Breast epithelium (tissue), 4 donors: ENCODE measurements at places on chromosomes 4 and X.
A peak's percentile ranks its signal among the peaks of the same experiment; 100 is the strongest.

DNA sequence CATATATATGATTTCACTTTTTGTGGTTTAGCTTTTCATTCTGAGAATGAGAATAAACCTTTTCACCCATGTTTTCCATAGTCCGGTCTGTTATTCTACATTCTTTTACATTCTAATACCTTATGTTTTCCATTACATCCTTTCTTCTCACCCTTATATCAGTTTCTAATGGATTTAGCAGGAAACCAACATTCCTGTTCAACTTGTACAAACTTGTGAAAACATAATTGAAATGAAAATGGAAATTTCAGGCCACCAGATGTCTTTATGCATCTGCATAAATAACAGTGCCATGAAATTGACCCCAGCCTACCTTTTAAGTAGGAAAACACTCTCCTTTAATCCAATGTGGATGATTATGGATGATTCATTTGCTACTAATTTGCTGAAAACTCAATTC is 494.8 kb upstream of the ZFP42 start:
- H3K27ac ChIP-seq: no peak overlapping the region
- no peak for DNase-seq
- no peaks in the 10 kb centered on the region for H3K27me3 ChIP-seq
- H3K36me3 ChIP-seq: no peaks in the 10 kb centered on the region
- no peaks in the 10 kb centered on the region for H3K4me1 ChIP-seq

GRCh38 chr4:73343432-73343831 is 60.7 kb upstream of the ALB start:
- H3K27me3 ChIP-seq: no peaks in the 10 kb centered on the region
- H3K4me1 ChIP-seq: no peaks in the 10 kb centered on the region
- H3K36me3 ChIP-seq: no peaks in the 10 kb centered on the region

DNA sequence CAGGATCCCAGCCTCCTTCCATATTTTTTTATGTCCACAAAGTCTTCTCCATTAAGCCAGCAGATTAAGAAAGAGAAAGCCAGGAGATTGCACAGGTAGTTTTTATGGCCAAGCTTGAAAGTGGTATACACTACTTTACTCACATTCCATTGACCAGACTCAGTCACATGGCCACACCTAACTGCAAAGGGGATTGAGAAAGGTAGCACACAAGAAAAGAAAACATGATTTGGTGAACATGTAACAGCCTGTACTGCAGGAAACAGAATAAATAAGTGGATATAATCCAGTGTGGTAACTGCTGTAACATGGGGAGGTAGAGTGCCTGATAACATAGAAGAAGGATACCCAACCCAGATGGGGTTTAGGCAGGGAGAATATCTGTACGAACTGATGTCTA is 43.9 kb downstream of the HOPX start:
- H3K27me3 ChIP-seq: no peaks in the 10 kb centered on the region
- H3K4me1 ChIP-seq: no peaks in the 10 kb centered on the region
- no peak for DNase-seq
- no peaks in the 10 kb centered on the region for H3K36me3 ChIP-seq

GRCh38 chr4:183200453-183200852 is 101.4 kb downstream of the WWC2 start:
- DNase-seq: no peak
- H3K4me1 ChIP-seq: no peaks in the 10 kb centered on the region
- H3K27me3 ChIP-seq: no peaks in the 10 kb centered on the region
- no peak overlapping the region for H3K27ac ChIP-seq
- no peaks in the 10 kb centered on the region for H3K36me3 ChIP-seq

- H3K4me1 ChIP-seq: no peaks in the 10 kb centered on the region
- no peaks in the 10 kb centered on the region for H3K27me3 ChIP-seq
- no peak overlapping the region for H3K4me3 ChIP-seq
- DNase-seq: no peak
- H3K27ac ChIP-seq: no peak overlapping the region
These were observed 174.2 kb upstream of the HAND2 start for GRCh38 chr4:173704201-173704600.

- H3K27ac ChIP-seq: no peak overlapping the region
- no peak overlapping the region for H3K4me3 ChIP-seq
- H3K27me3 ChIP-seq: no peaks in the 10 kb centered on the region
These were observed 341.2 kb upstream of the BOD1L1 start for GRCh38 chr4:13968723-13969122.

DNA sequence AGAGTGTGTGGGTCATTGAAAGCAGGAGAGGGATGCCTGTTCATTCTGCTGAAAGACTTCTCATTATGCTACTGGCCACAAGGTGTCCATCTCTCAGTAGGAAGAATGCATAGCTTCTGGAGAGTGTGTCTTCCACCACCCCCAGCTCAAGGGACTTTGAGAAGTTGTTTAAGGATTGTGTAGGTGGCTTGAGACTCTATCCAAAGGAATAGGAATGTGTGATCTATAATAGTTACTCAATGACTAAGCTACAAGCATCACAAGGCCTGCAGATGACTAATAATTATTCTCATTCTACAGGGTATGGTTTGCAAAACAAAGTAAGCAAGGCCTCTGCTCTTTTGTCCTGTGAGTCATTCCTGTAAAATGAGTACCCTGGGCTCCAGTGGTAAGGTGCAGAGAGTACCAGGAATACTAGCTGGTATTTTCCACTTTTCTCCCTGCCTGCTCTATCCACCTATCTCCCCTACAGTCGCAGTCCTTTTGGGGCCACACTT is 279.8 kb upstream of the BOD1L1 start:
- no peak overlapping the region for H3K4me3 ChIP-seq
- DNase-seq: no peak
- H3K4me1 ChIP-seq: no peaks in the 10 kb centered on the region
- H3K27me3 ChIP-seq: no peaks in the 10 kb centered on the region
- peak overlapping the region; percentile 41 for H3K27ac ChIP-seq

DNA sequence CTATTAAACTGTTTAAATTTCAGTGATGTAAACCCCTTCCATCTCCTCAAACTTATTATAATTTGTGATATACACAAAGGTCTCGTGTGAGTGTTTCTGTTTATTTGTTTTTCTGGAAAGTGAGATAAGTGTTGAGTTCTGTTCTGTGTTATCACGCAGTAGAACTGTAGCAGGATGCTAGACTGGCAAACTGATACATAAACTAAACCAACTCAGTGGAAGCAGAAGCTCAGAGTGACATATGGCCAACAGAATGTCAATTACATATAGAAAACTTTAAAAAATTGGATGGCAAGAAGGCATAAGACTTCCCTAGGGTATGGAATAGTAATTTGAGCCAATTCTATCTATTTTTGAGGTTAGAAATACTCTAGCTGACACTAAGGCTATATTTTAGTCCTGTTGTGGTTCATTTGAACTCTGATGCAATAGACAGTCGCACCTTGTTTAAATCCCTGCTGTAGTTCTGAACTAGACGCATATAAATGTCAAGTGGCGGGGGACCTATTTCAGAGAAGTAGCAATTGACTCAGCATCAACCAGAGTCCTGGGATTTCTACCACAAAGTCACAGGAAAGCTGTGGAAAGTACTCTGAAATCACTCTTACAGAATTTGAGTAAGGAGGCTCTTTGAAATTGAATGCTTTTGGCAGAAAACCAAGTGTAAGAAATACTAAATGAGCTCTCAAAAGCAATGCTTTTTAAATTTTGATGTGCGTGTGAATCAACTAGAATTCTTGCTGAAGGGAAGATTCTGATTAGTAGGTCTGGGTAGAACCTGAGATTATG is 294.4 kb downstream of the INPP4B start:
- DNase-seq: no peak
- H3K4me3 ChIP-seq: no peak overlapping the region
- H3K36me3 ChIP-seq: no peaks in the 10 kb centered on the region

DNA sequence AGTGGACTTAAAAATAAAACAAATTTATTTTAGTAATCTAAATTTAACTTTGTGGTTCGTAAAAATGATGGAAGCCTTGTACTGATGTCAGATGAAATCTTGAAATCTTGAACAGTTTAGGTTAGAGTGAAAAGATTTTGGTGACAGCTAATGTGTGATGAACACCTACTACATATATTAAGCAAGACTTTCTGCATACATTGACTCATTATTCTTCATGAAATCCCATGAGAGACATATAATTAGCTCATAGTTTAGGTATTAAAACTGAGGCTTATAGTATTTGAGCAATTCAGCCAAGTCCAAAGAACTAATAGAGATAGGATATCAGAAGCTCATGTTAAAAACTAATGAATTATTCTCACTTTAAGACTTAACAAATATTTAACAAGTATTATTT is 66.9 kb upstream of the PCDH7 start:
- DNase-seq: no peak
- no peaks in the 10 kb centered on the region for H3K27me3 ChIP-seq
- no peaks in the 10 kb centered on the region for H3K4me1 ChIP-seq
- H3K4me3 ChIP-seq: no peak overlapping the region
- no peaks in the 10 kb centered on the region for H3K36me3 ChIP-seq

DNA sequence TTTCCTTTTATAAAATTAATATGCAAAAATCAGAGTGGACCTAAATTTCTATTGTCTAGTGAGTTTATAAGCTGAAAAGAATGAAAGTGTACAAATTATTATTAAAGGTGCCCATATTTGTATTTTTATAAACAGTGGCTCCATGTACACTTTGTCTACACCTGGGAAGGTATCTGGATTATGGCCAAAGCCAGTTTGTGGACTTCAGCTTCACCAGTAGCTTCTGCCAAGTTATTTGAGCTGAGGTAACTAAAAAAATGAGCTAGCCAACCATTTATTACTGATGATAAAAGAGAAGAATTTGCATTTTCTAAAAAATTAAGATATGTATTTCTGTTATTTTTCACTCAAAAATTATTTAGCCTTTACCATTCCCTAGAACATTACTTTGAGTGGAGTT is 32.3 kb upstream of the LRAT start:
- no peaks in the 10 kb centered on the region for H3K27me3 ChIP-seq
- no peaks in the 10 kb centered on the region for H3K36me3 ChIP-seq
- no peak overlapping the region for H3K4me3 ChIP-seq
- DNase-seq: no peak
- no peak overlapping the region for H3K27ac ChIP-seq

- H3K36me3 ChIP-seq: no peaks in the 10 kb centered on the region
- H3K27ac ChIP-seq: no peak overlapping the region
- peaks cover 48% of the 10 kb centered on the region for H3K27me3 ChIP-seq
- no peaks in the 10 kb centered on the region for H3K4me1 ChIP-seq
- no peak overlapping the region for H3K4me3 ChIP-seq
- DNase-seq: no peak
These were observed 59.1 kb downstream of the MID1IP1 start for GRCh38 chrX:38860106-38861013.

GRCh38 chrX:105765691-105766090 is 56.6 kb upstream of the NRK start:
- peaks cover 40% of the 10 kb centered on the region for H3K27me3 ChIP-seq
- no peak overlapping the region for H3K4me3 ChIP-seq
- no peak overlapping the region for H3K27ac ChIP-seq
- H3K36me3 ChIP-seq: no peaks in the 10 kb centered on the region
- no peak for DNase-seq
- no peaks in the 10 kb centered on the region for H3K4me1 ChIP-seq

- no peaks in the 10 kb centered on the region for H3K36me3 ChIP-seq
- peaks cover 12% of the 10 kb centered on the region for H3K4me1 ChIP-seq
- H3K27me3 ChIP-seq: no peaks in the 10 kb centered on the region
- peak overlapping the region; percentile 79 for H3K4me3 ChIP-seq
- H3K27ac ChIP-seq: no peak overlapping the region
These were observed 1.7 kb upstream of the SRP72 start for GRCh38 chr4:56465599-56466295.

GRCh38 chrX:16445166-16445752 is 204.7 kb upstream of the S100G start:
- H3K4me1 ChIP-seq: no peaks in the 10 kb centered on the region
- DNase-seq: no peak
- H3K27me3 ChIP-seq: peaks cover 49% of the 10 kb centered on the region

GRCh38 chr4:124066595-124066994 is 645.9 kb downstream of the ANKRD50 start:
- no peak overlapping the region for H3K4me3 ChIP-seq
- H3K27me3 ChIP-seq: no peaks in the 10 kb centered on the region
- H3K4me1 ChIP-seq: no peaks in the 10 kb centered on the region
- DNase-seq: no peak
- no peaks in the 10 kb centered on the region for H3K36me3 ChIP-seq
- no peak overlapping the region for H3K27ac ChIP-seq

GRCh38 chr4:152591396-152591795 is 55.5 kb upstream of the FBXW7 start:
- no peaks in the 10 kb centered on the region for H3K36me3 ChIP-seq
- DNase-seq: no peak
- H3K4me3 ChIP-seq: peak overlapping the region; percentile 58
- H3K4me1 ChIP-seq: no peaks in the 10 kb centered on the region

DNA sequence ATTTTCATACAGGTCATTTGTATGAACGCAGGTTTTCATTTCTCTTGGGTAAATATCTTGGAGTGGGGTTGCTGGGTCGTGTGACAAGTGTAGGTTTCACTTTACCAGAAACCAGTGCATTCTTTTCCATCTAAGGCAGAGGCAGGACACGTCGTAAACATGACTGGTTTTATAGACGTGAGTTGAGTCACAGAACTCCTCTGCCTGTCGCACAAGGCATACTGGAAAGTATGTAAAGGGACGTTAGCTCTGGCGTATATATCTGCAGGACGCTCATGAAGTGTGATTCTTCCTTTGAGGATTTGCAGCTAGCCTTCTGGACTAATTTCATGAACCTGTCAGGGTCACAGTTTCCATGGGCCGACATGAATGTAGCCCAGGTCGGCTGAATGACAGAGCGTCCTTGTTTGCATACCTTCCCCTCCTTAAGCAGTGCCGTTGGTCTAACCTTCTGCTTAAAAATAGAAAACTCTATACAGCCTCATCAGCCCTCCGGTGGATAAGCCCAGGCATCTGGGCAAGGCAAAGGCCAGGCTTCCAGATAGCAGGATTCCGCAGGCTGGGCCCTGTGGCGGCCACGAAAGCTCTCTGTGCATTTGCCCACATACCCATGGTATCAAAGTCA is 106.0 kb downstream of the GPR143 start:
- no peak overlapping the region for H3K27ac ChIP-seq
- no peak overlapping the region for H3K4me3 ChIP-seq
- no peaks in the 10 kb centered on the region for H3K4me1 ChIP-seq
- peaks cover 3% of the 10 kb centered on the region for H3K27me3 ChIP-seq
- H3K36me3 ChIP-seq: no peaks in the 10 kb centered on the region
- no peak for DNase-seq

GRCh38 chrX:74540635-74541249 is 73.7 kb downstream of the RLIM start:
- H3K36me3 ChIP-seq: no peaks in the 10 kb centered on the region
- H3K27ac ChIP-seq: no peak overlapping the region
- DNase-seq: no peak
- H3K27me3 ChIP-seq: peaks cover 40% of the 10 kb centered on the region
- H3K4me3 ChIP-seq: no peak overlapping the region

DNA sequence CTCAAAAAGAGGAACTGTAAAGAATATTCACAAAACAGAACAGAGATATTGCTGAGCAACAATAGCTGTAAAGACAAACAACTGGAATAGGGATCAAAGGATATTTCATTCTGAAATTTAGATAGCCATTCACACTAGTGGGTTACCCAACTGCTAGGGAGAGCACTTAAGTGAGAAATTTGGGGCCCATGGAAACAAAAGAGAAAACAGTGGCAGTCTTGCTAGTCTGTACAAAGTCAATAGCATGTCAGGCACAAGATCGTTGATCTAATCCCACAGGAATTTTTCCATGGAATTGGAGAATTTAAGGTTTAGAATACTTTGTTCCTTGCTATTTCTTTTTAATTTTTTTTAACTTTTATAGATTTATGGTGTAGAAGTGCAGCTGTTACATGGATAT is 467.0 kb downstream of the PCDH18 start:
- H3K36me3 ChIP-seq: no peaks in the 10 kb centered on the region
- DNase-seq: no peak
- H3K27me3 ChIP-seq: no peaks in the 10 kb centered on the region
- H3K27ac ChIP-seq: no peak overlapping the region

GRCh38 chr4:1933700-1934099 is 62.5 kb downstream of the NSD2 start:
- no peaks in the 10 kb centered on the region for H3K4me1 ChIP-seq
- no peaks in the 10 kb centered on the region for H3K27me3 ChIP-seq
- H3K4me3 ChIP-seq: no peak overlapping the region
- H3K36me3 ChIP-seq: no peaks in the 10 kb centered on the region
- no peak for DNase-seq
- H3K27ac ChIP-seq: no peak overlapping the region
